ENCODE measurements at places on chromosomes 3 and 15.
A peak's percentile ranks its signal among the peaks of the same experiment; 100 is the strongest.

- no peak for DNase-seq
Measured at GRCh38 chr3:167166594-167167253, 213.4 kb downstream of the ZBBX start.

DNA sequence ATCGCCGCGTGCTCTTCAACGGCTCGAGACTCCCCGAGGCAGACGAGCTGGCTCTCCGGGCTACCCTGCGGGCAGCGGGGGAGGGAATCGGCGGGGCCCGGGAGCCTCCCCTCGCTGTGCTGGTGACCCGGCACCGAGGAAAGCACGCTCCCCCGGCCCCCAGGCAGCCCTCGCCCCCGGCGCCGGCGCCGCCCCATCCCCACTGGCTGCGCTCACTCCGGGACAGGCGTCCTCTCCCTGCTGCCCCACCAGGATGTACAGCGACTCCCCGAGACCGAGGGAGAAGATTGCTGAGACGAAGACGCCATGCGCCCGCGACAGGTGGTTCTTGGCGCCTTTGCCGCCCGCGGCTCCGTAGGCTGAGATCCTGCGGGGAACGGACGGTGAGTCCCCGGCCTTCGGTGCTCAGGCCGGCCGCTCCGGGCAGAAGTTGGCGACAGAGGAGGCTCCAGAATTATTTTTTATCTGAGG is 1.7 kb downstream of the LTK start:
- DNase-seq: no peak

GRCh38 chr3:134430950-134431445 is 54.8 kb downstream of the ANAPC13 start:
- DNase-seq: no peak

- no peak for DNase-seq
Measured at GRCh38 chr15:29638011-29638410, 184.3 kb downstream of the TJP1 start.

DNA sequence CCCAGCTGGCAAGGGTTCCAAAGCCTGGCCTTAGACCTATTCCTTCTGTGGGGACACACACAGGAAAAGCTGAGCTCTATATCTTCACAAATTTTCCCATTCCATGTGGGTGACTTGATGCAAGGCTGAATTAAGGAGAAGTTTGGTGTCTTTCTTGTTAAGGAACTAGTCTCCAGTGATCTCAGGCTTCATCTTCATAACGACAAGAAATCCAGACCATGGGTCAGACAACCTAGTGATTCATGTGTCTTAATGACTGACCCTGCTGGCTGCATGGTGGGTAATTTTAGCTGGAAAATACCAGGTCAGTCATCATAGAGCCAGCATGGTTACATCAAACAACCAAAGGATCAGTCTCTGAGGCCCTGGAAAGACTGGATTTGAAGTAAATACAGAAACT is 112.7 kb upstream of the SLC4A7 start:
- no peak for DNase-seq

GRCh38 chr3:57068437-57069089 is 8.1 kb downstream of the SPATA12 start:
- no peak for DNase-seq

DNA sequence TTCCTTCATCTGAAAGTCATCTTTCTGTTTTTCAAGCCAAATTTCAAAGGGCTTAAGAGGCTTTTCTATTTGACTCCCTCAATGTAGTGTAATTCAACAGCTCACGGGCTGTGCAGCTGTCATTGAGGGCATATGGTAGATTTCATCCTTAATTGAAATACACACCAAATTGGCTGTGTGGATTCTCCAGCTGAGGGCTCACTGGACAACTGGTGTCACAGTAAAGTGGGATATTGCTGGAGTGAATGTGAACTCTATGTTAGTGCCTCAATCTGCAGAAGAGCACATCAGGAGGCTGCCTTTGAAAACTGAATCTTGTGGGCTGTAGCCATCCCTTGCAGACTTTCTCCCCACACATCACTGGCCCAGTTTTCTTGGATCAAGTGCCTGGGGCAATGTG is 120.1 kb downstream of the GALK2 start:
- no peak for DNase-seq

DNA sequence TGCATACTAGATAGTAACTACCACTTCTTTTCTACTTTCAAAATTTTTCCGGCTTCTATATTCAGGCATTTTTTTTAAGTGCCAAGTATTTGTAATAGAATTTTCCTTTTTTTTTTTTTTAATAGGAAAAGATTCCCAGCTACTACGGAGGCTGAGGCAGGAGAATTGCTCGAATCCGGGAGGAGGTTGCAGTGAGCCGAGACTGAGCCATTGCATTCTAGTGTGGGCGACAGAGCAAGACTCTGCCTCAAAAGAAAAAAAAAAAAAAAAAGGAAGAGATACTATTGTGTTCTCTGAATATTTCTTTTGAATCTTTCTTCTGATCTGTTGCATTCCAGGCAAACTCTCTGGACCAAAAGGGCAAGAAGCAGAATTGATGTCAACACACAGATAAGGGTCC is 557.3 kb downstream of the FGF12 start:
- no peak for DNase-seq

DNA sequence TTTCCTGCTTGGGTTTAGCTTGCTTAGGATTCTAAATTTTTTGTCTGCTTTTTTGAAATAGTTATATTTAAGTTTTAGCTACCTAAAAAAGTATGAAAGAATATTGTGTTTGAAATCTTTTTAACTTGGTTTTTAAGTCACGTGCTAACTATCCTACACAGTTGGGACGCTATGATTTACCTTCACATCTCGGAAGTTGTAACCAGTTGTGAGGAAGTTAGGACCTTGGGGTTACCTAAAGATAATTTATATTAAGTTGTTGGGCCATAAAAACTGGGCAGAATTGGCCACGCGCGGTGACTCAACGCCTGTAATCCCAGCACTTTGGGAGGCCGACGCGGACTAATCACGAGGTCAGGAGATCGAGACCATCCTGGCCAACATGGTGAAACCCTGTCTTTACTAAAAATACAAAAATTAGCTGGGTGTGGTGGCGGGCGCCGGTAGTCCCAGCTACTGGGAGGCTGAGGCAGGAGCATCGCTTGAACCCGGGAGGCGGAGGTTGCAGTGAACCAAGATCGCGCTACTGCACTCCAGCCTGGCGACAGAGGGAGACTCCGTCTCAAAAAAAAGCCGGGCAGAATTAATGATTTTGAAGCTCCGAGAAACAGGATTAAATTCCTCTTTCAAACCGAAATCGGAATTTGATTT is 1.0 kb downstream of the ZFAND6 start:
- peak; percentile 38 for DNase-seq

DNA sequence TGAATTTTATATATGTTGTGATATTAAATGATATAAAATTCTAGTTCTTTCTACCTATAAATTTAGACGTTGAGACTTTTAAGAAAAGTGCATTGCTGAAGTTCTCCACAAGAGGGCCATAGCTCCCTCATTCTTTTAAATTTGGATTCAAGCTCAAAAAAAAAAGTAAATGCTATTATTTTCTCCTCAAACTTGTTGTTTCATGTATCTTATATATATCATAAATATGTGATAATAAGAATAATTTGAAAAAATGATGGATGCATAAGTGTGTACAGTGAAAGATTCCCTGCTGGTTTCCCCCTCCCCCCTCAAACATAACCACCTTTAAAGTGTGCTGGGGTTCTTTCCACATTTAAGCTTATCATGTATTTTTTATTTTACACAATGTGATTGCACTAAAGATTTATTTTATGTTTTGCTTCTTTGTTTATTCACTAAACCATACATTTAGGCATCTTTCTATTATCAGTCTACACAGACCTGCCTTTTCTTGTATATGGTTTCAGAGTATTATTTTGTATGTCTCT is 769.4 kb upstream of the GOLIM4 start:
- DNase-seq: no peak

DNA sequence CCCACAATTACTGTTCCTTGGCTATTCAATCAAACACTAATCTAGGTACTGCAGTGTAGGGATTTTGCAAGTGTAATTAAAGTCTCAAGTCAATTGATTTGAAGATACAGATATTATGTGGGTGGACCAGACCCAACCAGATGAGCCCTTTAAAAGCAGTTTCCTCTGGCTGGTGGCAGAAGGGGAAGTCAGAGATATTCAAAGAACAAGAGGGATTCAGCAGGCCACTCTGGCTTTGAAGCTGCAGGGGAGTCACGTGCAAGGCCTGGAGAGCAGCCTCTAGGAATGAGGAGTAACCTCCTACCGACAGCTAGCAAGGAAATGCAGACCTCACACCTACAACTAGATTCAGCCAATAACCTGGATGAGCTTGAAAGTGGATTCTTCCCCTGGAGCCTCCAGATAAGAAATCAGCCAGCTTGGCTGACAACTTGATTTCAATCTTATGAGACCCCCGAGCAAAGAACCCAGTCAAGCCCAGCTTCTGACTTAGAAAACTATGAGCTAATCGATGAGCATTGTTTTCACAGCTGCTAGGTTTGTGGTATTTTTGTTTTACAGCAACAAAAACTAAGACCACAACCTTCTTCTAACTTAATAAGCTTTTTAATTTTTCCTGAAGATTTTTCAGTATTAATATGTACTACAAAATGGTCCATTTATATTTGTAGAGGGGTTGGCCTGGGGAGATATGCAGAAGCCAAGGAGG is 13.4 kb downstream of the HACD2 start:
- no peak for DNase-seq

GRCh38 chr3:23283625-23284024 is 80.5 kb downstream of the UBE2E2 start:
- no peak for DNase-seq

DNA sequence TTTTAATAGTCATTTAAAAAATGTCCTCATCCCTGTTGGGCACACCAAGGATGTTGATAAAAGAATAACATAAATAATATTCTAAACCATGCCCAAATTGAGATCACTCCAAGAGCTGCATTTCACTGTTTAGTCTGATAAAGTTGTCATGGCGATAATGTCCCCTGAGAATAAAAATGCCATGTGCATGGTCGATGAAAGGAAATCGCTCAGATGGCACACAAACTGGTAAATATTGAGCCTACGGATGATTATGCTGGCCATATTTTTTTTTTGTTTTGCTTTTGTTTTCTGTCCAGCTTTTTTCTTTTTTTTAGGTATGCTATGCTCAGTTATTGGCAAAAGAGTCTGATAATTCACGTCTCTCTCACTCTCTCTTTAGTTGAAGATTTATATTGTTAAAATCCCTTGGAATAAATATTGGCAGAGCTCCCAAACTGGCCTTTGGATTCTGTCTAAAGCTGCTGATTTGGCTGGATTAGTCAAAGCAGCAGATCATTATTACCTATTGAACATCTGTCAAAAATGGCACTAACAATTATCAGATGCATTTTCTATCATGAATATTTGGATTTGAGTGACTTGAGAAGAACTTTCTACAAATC is 643.8 kb downstream of the SQOR start:
- DNase-seq: no peak

- DNase-seq: no peak
Measured at GRCh38 chr15:65192016-65192415, 6.9 kb upstream of the CLPX start.

GRCh38 chr3:64331605-64332004 is 106.3 kb upstream of the PRICKLE2 start:
- no peak for DNase-seq

GRCh38 chr15:78625606-78626280 is 4.9 kb upstream of the CHRNA3 start:
- no peak for DNase-seq

DNA sequence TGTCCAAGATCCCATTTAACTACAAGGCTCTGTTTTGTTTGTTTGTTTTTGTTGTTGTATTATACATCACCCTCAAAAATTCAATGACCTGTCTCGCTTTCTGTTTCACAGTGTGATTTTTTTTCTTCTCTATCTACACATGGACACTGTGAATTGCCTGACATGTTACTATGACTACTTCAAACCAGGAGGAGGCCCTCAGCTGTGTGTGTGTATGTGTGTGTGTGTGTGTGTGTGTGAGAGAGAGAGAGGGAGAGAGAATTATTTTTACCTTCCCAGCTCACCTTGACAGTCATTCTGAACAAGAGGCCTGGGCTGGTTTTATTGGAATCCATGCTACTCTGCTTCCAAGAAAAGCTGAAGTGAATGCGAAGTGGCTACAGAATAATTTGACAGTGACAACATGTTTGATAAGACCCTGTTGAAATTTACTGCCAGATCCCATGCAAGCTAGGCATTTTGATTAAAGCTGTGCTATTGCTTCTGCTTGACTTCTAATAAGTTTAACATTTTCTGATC is 841.4 kb downstream of the NSUN3 start:
- no peak for DNase-seq

- no peak for DNase-seq
Measured at GRCh38 chr15:101139986-101140696, 111.7 kb downstream of the CHSY1 start.

DNA sequence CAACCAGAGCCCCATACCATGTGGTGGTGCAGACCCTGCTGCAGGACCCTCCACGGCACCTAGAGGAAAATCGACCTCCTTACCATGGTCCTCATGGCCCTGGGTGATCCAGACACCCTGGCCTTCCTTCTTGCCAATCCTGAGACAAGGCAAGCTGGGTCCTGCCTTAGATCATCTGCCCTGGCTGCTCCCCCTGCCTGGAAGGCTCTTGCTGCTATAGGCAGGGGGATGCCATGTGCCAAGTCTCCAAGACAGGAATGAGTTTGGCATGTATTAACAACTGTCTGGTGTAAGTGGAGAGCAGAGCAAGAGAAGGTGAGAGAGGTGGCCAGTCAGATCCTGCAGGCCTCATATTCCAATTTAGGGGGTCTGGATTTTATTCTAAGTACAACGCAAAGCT is 7.5 kb downstream of the HEG1 start:
- no peak for DNase-seq

DNA sequence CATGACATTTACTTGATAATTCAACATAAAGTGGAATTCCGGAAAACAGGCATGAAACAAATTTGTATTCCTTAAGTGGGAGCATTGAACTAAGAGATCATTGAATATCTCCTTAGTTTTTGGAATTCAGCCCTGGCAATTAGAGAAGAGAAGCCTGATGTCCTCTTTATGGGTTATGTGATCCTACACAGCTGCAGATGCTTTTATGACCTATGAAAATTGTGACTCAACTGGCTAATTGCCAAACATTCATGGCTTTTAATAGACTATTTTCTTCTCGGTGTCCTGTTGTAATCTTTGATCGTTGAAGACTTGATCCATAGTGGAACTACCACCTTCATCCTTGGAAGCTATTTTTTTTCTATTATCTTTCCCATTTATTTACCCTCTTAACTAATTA is 46.1 kb downstream of the AGBL1 start:
- no peak for DNase-seq

DNA sequence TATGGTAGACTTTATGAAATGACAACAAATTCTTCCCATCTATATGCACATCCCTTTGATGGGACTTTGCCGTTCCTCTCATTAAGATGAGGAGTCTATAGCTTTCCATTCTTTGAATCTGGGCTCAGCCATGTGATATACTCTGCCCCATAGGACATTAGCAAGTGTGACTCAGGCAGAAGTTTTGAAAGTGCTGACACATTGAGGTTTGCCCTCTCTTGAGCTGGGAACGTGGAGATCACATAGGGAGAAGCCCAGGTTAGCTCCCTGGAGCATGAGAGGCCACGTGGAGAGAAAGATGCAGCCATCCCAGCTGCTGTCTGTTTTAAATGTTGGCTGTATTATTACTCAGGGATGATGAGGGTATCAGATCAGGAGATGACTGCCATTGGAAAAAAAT is 67.7 kb upstream of the OXTR start:
- no peak for DNase-seq

GRCh38 chr15:62946940-62947339 is 95.6 kb upstream of the TPM1 start:
- no peak for DNase-seq
